Fibroblast of skin of back (primary cell): ENCODE measurements at places on chromosomes 2 and 18.
A peak's percentile ranks its signal among the peaks of the same experiment; 100 is the strongest.

DNA sequence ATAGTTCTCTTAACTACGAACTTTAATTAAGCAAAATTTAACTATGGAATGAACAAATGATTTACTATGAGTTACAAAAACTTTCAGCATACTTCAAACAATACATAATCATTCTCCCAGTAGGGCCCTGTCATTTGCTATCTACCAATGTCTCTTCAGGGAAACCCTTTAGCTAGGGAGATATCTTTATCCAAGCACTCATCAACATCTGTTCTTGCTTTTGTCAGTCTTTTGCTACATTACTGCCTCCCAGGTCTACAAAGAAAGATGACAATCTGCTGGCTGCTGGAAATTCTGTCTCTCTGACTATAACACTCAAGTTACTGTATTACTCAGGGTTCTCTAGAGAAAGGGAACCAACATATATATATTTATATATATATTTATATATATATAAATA lies 1626.3 kb upstream of the CELF4 start:
- no peak for DNase-seq

GRCh38 chr2:26522751-26523171 lies 44.8 kb upstream of the OTOF start:
- no peak for DNase-seq

- peak; percentile 38 for DNase-seq
These were observed 148.8 kb upstream of the SRD5A2 start for GRCh38 chr2:31729442-31730092.

DNA sequence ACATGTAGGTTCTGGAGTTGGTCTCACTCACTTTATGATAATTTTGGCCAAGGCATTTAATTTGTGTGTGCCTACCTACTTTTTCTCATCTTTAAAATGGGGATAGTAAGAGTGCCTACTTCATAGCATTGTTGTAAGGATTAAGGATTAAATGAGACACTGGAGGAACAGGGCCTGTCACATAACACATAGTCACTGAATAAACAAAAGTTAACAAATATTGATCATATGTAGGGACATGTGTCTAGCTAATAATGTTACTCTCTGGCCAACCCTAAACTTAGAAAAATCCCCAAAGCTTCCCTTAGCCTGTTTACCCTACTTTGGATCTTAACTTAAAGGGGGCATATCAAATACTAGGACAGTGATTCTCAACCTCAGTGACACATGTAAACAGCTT lies 169.9 kb downstream of the MYO1B start:
- no peak for DNase-seq

- DNase-seq, result peak; percentile 99
These were observed 47.1 kb upstream of the CCBE1 start for GRCh38 chr18:59744271-59744721.

GRCh38 chr2:1721706-1722646 lies 22.3 kb downstream of the PXDN start:
- DNase-seq, result peak; percentile 97

- no peak for DNase-seq
These were observed 1005.7 kb upstream of the PIK3C3 start for GRCh38 chr18:40949114-40949950.

- no peak for DNase-seq
These were observed 87.3 kb downstream of the DOCK10 start for GRCh38 chr2:224954980-224955379.

GRCh38 chr18:76405280-76405679 lies 89.8 kb downstream of the ZNF516 start:
- DNase-seq, result no peak

DNA sequence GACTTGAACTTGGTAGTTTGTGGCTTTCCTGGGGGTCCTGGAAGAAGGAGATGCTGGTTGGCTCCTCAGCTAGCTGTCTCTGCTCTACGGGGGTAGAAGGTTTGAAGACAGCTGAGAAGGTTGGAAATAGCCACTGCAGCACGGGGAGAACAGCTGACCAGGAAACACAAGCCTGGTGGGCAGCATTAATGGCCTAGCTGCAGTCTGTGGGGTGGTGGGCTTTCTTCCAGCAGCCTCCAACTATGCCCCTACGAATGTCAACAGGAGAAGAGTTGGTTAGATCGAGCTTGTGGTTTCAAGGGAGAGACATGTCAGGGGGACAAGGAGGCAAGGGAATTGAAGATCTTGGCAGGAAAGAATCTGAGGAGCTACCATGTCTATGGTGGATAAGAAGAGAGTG lies 38.9 kb downstream of the PMAIP1 start:
- DNase-seq, result no peak
